Posterior cingulate gyrus (tissue), 11 donors: ENCODE measurements at places on chromosomes 1 and 21.

DNA sequence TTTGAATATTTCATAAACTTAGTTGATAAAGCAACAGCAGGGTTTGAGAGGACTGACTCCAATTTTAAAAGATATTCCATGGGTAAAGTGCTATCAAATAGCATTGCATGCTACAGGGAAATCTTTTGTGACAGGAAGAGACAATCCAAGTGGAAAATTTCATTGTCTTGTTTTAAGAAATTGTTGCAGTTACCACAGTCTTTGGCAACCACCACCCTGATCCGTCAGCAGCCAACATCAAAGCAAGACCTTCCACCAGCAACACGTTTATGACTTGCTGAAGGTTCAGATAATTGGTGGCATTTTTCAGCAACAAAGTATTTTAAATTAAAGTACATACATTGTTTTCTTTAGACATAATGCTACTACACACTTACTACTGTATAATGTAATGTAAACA is 47.8 kb downstream of the ADGRL4 start:
- no peak for DNase-seq

GRCh38 chr1:43554444-43554992 is 23.8 kb downstream of the PTPRF start:
- DNase-seq: no peak

GRCh38 chr1:116370181-116370580 is 2.9 kb upstream of the ATP1A1 start:
- no peak for DNase-seq

DNA sequence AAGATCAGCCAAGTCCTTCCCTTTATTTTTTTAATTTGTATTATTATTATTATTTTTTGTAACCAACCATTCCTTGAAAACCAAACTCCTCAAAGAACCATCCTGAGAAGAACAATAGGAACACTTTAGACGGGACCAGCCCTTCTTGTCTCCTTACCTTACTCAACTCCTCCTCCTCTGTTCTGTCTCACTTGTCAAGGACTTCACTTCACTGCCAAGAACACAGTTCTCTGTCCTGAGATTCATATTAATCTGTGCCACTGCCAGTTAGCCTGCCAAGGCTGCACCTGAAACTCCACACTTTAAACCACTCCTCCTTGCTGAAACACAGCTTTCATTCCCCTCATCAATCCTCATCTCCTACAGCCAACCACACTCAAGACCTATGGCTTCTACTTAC is 73.8 kb upstream of the ATP1A1 start:
- no peak for DNase-seq

DNA sequence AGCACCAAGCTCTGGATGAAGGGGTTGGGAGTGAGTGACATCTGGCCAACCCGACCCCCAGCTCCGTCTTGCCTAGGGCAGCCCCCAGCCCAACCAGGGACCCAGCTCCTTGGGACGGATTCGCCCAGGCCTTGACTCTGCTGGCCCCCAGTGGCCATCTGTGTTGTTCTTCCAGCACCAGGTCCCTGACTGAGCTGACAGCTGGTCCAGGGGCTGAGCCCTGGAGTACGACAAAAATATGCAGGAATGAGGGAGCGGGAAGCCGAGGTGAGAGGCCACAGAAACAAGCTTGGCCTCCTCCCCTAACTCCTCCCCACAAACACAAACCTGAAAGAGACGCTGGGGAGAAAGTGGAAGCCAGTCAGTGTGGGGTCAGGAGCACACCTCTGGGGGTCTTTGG is 55.0 kb upstream of the PAX7 start:
- DNase-seq: peak; percentile 56

DNA sequence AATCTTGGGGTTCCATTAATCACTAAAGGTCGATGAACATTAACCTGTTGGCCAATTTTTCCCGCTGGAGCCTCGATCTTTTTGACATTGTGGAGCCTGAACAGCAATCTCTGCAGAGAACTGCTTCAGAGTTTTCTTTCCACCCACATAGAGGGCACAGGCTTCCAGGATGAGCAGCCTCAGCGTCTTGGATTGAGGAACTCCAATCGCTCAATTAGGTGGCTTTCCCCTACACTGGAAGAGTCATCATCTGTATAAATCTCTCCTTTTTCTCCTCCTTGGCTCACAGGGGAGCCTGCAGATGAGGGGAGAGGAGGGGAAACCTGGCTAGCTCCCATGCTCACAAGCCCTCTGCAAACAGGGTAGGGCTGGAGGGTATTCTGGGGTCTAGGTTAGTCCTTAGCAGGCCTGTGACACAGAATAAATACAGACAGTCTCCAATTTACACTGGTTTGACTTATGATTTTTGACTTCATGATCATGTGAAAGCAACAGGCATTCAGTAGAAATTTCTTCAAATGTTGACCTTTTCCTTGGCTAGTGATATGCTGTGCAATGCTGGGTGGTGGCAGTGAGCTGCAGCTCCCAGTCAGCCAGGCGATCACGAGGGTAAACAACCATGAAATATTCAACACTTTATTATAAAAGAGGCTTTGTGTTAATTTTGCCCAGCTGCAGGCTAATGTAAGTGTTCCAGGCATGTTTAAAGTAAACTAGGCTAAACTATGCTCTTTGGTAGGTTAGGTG is 80.8 kb downstream of the PGBD5 start:
- peak; percentile 94 for DNase-seq

DNA sequence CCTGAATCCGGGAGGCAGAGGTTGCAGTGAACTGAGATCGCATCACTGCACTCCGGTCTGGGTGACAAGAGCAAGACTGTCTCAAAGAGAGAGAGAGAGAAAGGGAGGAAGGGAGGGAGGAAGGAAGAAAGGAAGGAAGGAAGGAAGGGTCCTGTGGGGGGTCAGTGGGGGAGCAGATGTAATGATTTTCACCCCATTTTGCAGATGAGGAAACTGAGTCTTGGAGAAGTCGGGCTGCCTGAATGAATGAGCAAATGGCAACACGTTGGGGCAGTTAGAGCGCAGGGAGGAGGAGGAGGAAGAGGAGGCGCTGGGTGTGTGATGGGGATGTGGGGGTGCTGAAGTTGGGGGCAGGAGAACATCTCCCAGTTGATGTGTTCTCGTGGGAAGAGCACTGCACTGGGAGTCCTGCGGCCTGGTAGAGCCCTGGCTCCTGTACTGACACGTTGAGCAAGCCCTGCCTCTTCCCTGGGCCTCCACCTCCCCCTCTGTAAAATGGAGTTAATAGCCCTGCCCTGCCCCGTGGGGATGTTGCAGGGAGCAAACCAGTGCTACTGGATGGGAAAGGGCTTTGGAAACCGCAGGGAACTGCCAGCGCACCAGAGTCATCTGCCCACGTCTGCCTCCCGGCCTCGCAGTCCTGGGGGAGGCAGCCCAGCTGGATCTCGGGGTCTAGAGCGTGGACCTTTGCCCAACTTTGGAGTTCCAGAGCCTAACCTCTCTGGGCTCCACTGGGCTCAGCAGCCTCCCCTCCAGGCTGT is 103.2 kb upstream of the CASZ1 start:
- no peak for DNase-seq

DNA sequence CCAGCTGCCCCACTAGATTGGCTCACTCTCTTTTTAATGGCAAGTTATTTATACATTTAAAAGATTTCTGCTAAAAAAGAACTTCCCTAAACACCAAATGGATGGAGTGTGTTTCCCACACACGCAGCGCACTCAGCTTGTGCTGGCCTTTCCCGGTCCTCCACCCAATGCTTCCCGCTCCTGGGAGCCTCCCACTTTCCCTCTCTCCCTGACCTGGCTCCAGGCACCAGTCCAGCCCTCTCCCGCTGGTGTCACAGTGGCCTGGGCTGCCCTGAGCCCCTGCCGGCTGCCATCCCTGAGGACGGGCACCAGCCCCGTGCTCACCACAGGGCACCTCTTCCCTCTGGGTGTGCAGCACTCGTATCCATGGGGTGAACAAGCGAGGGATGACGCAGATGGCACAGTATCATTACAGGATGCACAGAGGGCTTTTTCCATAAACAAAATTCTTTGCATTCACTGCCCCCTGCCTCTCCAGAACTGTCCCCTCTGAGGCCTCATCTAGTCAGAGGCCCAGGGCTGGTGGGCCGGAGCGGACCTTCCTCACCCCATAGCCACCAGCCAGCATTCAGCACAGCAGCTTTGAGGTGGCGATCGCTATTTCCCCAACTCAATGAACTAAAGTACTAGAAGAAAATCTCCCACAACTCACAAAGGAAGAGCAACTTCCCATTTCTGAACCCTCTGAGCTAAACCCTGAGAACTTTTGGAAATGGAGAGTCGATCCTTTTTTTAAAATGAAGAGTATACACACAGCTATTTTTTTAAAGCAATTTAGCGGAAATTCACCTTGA is 68.5 kb downstream of the SLC37A1 start:
- peak; percentile 52 for DNase-seq

DNA sequence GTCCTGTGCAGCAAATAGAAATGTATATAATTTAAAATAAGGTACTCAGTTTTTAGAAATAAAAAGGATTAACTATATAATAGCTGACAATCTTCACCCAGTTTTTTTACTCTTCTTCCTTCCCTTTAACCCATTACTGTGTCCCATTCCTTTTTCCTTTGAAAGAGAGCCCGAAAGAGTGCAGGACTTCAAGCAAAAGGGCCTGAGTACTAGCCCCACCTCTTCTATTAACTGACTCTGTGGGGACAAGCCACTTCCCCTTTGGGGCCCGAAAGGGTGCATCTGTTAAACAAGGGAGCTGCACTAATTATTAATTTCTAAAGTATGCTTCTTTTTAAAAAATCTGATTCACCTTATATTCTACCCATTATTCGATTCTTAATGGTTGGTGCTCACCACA is 3.3 kb downstream of the USP24 start:
- no peak for DNase-seq

DNA sequence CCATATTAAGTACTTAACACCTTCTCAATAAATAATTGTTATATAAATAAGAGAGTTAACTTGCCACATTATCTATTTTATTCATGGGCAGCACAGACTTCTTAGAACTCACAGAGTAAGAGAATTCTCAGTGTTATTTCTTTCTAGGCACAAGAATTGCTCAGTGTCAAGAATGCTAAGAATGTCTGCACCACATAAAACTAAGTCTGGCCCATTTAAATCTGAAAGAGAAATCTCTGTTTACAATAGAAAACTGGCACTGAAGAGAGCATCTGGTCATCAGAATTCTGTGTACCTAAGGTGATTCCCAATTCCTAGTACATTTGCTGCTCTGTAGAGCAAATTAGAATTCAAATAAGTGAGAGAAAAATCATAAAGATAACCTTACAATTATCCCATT is 3.8 kb downstream of the OR10K2 start:
- no peak for DNase-seq

DNA sequence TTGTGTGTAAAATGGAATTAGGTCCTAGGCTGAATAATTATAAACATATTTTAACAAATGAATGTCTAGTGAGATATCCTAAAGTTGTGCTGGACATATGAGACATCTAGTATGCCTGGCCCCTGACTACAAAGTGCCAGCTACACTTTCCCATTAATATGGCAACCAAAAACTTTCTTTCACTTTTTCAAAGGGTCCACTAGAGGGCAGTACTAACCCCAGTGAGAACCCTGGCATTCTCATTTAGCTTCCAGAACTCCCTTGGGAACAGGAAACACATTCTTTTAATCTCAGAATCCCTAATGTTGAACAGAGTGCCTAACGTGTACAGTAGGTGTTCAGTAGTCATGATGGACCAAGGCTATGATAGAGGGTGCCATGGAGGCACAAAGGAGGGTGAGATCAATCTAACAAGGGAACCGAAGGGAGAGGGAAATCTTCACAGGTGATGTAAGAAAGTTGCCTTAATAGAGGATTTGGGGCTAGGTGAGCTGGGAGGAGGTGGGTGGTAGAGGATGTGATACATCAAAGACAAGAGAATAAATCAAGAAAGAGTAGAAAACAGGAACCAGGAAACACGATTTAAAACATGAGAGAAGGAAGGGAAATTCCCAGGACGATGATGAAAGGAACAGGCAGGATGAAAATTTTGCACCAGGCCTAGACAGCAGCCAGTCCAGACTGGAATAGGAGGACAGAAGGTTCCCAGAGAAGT is 41.6 kb downstream of the NSL1 start:
- DNase-seq: no peak

DNA sequence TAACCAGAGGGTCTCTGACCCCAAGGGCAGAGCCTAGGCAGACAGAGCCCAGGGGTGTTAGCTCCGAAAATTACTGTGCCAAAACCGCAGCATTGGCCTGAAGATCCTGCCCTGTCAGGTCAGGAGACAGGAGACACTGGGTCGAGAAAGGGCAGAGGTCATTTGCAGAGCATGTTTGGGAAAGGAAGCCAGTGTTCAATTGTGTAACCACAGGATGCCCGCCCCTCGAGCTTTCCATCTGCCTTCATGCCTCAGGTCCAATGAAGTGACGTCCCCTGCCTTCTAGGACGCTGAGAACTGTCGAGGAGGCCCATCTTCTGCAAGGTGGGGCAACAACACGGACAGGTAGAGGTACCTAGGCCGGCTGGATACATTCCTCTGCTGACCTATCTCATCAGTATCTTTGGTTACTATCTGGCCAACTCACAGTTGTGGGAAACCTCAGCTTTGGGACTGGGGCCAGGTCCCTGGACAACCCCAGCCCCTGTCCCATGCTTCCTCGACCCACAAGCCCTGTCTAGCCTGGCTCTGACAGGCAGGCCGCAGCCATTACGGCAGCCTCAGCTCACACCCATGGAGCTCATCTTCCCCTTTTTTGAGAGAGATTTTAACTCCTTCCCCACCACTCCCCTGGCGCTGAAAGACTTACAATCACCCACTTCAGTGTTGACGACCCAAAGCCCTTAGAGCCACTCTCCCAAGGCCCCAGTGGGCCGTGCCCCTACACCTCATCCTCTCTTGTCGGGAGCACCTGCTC is 1.3 kb downstream of the ARL8A start:
- no peak for DNase-seq

DNA sequence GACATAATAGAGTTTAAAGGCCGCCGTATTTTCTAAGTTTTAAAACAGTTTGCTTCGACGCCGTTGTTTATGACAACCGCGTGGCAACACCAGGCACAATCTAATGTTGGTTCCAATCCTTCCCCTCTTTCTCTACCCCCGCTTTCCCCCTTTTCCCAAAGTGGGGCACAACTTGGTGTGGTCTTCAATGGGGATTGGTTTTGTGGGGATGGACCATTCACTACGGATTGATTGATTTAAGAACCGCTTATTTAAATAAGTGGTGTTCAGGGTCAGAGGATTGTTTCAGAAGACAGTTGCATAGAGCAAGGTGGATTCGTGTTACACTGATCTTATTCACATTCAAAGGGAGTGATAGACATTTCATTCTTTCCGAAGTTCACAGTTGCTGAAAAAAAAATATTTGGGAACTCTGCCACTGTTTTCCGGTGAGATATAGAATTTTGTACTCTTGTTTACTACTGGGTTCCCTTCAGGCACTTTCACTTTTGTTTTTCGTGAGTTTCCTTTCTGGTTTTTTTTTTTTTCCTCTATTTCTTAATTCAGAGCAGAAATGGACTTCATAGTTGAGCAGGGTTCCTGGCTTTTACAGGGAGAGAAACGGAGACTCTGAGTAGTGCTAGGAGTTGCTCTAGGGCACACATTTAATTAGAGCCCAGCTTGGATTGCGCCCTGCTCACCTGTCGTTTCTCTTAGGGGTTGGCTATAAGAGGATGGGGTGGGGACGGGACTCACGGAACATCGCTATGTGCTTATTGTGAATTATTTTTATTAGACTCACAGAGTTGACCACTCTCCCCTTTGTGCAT is 79.6 kb upstream of the AK4 start:
- peak; percentile 41 for DNase-seq
